Sigmoid colon (tissue), 7 donors: ENCODE measurements at places on chromosomes 4 and X. TPM values are rescaled to one million over a fixed set of nuclear protein-coding genes. Genes with fewer than 3 reads are reported as not detected.

POU4F2 gene
- not detected for total RNA-seq

DNA sequence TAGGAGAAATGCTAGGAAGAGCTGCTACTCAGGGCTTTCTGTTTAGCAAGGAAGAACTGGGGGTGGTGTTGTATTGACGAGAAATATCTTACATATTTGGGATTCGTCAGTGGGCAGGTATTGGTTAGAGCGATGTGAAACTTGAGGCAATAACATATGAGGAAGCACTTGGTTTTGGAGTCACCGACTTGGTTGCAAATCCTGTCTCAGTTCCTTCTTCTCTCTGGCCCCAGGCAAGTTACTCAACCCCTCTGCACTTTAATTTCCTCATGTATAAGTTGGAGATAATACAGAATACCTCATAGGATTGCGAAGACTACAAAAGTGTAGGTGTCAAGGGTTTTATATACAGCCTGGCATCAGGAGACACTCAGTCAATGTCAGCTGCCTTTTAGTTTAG is 34.1 kb downstream of the GPAT3 start:
- no peaks in the 10 kb centered on the region for H3K4me1 ChIP-seq
- no peaks in the 10 kb centered on the region for H3K27me3 ChIP-seq
- H3K4me3 ChIP-seq = no peak overlapping the region
- no peaks in the 10 kb centered on the region for H3K36me3 ChIP-seq
- H3K27ac ChIP-seq = no peak overlapping the region
- DNase-seq = no peak

SYTL5 gene
- 0.36 TPM for total RNA-seq

SPANXD gene
- total RNA-seq = not detected

DNA sequence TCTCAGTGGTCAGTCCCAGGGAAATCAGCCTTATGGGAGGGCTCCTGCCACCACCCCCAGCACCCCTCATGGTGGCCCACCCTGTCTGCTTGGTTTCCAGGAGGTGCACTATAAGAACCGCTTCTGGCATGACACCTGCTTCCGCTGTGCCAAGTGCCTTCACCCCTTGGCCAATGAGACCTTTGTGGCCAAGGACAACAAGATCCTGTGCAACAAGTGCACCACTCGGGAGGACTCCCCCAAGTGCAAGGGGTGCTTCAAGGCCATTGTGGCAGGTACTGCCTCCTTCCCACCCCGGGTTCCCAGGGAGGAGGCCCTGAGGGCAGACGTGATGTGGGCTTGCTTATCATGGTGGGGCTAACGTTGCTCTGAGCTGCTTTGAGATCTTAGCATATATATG is 44.3 kb downstream of the MAP7D3 start:
- peaks cover 31% of the 10 kb centered on the region for H3K36me3 ChIP-seq
- no peak for DNase-seq
- peak overlapping the region; percentile 99 for H3K27ac ChIP-seq
